Astrocyte of the hippocampus (primary cell): ENCODE measurements at places on chromosomes 7 and 10.

DNA sequence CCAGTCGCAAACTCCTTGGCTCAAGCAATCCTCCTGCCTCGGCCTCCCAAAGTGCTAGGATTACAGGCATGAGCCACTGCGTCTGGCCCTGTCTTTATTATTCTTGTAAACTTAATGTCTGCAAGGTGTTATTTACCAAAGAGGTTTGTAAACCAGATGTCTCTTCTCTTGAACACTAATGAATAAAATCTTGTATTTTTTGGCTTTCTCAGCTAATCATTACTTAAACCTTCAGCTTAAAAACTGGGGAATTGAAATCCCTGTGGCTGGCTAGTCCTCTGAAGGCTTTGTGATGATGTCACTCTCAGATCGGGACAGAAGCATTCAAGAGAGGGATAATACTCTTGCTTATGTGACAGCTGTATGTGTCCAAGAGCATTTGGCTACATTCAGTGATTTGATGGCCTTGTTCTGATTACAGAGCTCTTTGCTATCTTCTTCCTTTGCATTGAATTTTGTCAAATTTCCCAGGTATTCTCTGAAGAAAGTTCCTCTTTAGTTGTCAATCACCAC, 130.3 kb downstream of the BICC1 start:
- DNase-seq: no peak

- DNase-seq: no peak
These were observed 463.9 kb downstream of the PARD3 start for GRCh38 chr10:34351161-34351560.

- DNase-seq: no peak
These were observed 83.5 kb downstream of the SLC37A3 start for GRCh38 chr7:140314573-140315480.

DNA sequence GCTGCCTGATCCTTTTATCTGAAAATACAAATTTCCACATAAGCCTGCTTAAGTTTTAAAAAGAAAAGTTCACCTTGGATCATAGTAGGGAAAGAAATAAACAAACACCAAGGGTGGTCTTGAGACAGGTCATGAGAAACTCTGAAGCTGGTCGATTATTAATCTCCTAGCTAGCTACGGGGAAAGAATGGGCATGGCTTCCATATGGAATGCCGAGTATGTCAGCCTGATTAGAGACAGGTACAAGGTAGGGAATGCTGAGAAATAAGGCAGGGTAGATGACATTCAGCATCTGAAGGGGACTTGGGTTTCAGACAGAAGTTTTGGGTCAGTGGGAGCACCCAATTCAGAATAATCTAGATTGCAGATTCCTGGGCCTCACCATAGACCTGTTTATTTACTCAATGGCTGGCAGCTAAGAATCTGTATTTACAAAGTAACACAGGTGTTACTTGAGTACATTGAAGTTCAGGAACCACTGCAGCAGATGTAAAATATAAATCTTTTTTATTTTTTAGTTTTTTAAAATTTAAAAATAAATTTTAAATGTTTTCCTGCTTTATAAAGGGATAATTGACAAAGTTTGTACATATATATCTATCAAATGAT, 49.0 kb downstream of the SCIN start:
- no peak for DNase-seq

GRCh38 chr7:30800785-30801252, 29.6 kb downstream of the MINDY4 start:
- DNase-seq: peak; percentile 87

- peak; percentile 4 for DNase-seq
These were observed 171.4 kb upstream of the NUPR2 start for GRCh38 chr7:56287429-56288138.

GRCh38 chr10:75599875-75600648, 168.6 kb downstream of the LRMDA start:
- no peak for DNase-seq

- DNase-seq: no peak
These were observed 15.9 kb upstream of the IGF2BP3 start for GRCh38 chr7:23486002-23486773.
